ENCODE measurements at places on chromosomes 4 and X.

GRCh38 chrX:44162964-44163475, 180.5 kb downstream of the EFHC2 start:
- DNase-seq, result no peak

GRCh38 chr4:40375620-40376019, 40.5 kb downstream of the CHRNA9 start:
- no peak for DNase-seq

DNA sequence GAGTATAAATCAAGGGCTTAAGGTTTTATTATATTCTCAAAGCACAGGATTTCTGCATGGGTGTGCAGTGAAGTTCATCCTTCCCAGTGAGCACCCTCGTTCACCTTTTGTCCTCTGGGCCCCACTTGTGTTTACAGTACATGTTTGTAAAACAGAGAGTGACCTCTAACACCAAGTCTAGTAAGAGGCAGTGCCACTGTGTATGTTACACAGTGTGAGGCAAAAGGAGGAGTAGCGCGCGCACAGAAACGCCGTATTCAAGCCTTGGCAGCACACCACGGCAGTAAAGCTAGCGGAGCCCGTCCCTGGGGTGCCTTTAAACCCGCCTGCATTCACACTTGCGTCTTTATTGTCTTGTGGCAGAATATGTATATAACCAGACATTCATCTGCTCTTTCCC, 51.9 kb downstream of the CCNI start:
- no peak for DNase-seq

DNA sequence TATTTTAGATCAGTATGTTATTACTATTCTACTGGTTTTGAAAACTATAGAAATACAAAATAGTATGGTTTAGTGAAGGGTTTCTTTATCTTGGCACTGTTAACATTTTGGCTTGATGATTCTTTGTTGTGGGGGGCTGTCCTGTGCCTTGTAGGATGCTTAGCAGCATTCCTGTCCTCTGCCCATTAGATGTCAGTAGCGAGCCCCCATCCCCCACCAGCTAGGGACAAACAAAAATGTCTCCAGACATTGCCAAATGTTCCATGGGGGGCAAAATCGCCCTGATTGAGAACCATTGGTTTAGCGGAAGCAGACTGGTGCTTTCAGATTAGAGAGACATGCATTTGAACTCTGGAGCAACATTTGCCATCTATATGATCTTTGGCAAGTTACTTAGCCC, 23.3 kb downstream of the SPARCL1 start:
- peak; percentile 2 for DNase-seq

- DNase-seq, result no peak
These were observed 44.0 kb downstream of the ADRA2C start for GRCh38 chr4:3810111-3810680.

- DNase-seq, result no peak
These were observed 240.9 kb downstream of the AR start for GRCh38 chrX:67784712-67785111.

DNA sequence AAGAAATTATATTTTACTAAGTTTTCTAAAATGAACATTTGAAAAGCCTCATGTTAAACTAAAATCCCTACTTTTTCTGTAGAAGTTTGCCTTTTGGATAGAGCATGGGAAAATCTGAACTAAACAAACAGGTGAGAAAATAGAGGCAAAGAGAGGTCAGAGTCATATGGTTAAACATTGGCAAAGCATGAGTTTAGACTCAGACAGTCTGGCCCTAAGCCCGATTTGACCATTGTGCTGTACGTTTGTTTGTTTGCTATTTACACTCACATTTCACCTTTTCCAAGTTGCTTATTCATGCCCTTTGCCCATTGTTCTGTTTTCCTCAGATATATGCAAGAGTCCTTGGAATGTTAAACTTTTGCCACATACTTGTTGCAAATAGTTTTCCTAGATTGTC, 85.4 kb downstream of the TIGD2 start:
- no peak for DNase-seq

- no peak for DNase-seq
These were observed 66.6 kb downstream of the TRMT44 start for GRCh38 chr4:8507196-8507570.

GRCh38 chrX:13581554-13581953, 12.2 kb downstream of the EGFL6 start:
- no peak for DNase-seq

- no peak for DNase-seq
These were observed 54.1 kb downstream of the APBB2 start for GRCh38 chr4:41160012-41160789.

- no peak for DNase-seq
These were observed 9.7 kb upstream of the PDGFC start for GRCh38 chr4:156981262-156981769.

- DNase-seq, result no peak
These were observed 96.2 kb upstream of the KLHL13 start for GRCh38 chrX:118212817-118213183.

- DNase-seq, result no peak
These were observed 124.1 kb downstream of the AFAP1 start for GRCh38 chr4:7815562-7815961.

GRCh38 chr4:54574500-54574899, 83.3 kb upstream of the KIT start:
- no peak for DNase-seq

GRCh38 chrX:40267334-40268187, 169.8 kb upstream of the BCOR start:
- DNase-seq, result no peak

- DNase-seq, result no peak
These were observed 78.2 kb upstream of the PAQR3 start for GRCh38 chr4:79017481-79017880.

DNA sequence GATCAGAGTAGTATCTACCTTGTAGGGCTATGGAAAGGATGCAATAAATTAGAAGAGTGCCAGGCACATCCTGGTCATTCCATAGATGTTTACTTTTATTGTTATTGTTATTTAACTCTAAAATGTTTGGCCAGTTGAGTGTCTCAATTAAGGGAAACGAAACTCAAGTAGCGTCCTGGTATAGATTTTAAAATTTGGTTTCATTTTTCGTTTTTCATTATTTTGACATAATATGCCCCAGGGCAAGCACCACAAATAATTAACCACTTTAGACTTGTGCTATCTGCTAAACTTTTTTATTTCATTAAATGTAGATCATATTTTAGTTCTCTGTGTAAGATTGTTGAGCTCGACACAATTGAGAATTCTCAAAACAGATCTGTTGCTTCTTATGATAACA, 179.7 kb upstream of the PRPS2 start:
- DNase-seq, result no peak

GRCh38 chrX:48663241-48663640, 20.4 kb upstream of the WAS start:
- no peak for DNase-seq

DNA sequence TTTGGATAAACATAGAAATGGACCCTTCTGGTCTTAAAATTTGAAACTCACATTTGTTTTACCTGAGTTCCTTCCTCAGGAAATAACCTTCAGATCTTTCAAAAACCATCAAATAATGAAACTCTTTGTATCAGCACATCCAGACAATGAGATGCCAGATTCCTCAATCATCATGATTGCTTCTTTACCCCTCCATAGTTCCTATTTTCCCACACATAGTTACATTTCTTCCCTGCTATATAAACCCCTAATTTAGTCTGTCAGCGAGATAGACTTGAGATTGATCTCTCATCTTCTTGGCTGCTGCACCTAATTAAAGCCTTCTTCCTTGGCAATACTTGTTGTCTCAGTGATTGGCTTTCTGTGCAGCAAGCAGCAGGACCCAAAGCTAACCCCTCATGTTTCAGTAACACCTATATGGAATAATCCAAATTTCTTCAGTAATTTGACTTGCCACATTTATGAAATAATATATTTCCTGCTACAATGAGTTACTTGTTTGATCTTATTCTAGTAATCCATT, 83.9 kb upstream of the BANK1 start:
- no peak for DNase-seq

- DNase-seq, result no peak
These were observed 69.1 kb upstream of the FBXW7 start for GRCh38 chr4:152605031-152605430.

- peak; percentile 6 for DNase-seq
These were observed 113.7 kb downstream of the SOWAHB start for GRCh38 chr4:76784237-76784636.

DNA sequence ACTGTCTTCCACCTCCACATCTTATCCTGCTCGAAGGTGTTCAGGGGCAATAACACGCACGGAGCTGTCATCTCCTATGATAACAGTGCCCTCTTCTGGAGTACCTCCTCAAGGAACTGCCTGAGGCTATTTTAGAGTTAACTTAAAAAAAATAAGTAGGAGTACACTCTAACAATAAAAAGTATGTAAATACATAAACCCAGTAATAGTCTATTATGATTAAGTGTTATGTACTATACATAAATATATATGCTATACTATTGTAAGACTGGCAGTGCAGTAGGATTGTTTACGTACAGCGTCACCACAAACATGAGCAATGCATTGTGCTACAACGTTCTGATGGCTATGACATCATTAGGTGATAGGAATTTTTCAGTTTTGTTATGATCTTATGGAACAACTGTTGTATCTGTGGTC, 34.5 kb upstream of the TLR2 start:
- peak; percentile 56 for DNase-seq

GRCh38 chr4:45004326-45004725, 278.0 kb upstream of the GNPDA2 start:
- DNase-seq, result no peak

- DNase-seq, result no peak
These were observed 15.8 kb downstream of the ATXN3L start for GRCh38 chrX:13304052-13304451.

DNA sequence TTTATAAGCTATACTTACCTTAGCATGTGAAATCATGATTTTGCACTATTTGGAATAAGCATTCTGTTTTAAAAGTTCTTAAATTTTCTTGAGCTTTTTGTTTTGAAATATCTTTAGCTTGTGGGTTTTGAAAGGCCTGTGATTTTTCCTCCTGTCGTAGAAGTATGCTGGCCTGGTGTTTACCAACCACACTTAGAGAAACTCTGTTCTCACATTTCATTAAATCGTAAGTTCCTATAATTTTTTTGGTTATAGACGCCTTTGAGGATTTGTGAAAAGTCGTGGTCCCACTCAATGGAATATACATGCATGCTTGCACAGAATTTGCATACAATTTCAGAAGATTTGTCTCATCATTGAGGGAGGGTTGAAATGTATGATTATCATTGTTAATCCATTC, 63.6 kb downstream of the PDLIM5 start:
- no peak for DNase-seq

DNA sequence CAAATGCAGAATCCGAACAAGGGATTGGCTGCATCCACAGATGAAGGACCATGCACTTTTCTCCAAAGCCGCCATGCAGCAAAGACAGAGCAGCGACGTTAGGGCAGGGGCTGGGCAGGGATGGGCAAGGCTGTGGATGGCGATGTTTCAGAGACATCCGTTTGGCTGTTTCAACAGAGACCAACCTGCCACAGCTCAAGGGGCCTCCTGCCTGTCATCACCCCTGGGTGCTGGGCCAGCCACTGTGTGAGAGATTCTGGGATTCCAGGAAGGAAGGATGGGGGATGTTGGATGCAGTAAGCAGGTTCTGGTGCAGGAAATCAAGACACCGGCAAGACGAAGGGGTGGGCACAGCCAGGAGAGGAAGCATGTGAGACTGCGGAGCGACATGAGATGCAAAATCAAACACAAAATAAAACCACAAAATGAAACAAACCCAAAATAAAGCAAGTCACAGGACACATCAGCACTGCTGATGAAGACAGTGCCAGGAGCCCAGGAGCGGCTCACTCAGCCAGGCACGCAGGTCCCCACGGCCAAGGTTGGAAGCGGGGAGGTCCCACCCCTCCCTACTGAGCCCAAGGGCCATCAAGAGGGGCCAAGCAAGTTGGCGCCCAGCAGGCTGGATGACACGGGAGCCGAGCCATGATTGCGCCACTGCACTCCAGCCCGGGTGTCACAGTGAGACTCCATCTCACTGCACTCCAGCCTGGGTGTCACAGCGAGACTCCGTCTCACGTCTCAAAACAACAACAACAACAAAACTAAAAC, 68.1 kb downstream of the FAM53A start:
- DNase-seq, result no peak

DNA sequence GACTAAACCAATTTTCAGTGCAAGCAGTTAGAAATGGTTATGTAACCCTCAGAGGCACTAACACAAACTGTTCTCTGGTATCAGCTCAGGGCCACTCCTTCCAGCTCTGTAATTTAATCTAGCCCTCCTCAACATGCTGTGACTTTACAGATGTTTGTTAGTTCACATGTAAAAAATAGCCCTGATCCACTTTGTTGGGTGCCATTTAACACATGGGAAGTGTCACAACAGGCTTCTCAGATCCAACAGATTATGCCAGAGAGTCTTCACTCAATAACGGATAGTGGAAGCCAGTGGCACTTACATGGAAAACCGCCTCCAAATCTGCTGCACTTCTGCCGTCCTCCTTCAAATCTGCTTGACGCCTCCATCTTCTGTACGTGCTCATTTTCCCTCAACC, 51.6 kb downstream of the ATP8A1 start:
- DNase-seq, result no peak

DNA sequence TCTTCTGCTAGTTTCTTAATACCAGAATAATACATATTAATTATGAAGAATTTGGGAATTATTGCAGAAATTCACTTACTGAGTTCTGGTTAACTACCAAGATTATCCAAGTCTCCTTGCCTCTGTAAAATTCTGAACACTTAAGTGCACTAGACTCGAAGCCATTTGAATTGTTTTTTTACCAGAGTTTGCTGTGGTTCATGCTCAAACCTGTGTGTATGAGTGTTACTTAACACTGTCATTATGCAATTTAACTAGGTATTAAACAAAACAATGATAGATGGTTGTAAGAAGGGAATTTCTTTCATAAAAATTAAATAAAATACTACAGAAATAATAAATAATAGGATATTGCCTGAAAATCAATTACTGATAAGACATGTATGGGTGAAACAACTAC, 145.6 kb upstream of the FAT4 start:
- DNase-seq, result no peak

GRCh38 chr4:6806924-6807626, 24.5 kb downstream of the KIAA0232 start:
- no peak for DNase-seq

GRCh38 chrX:115503099-115503498, 57.9 kb upstream of the PLS3 start:
- no peak for DNase-seq

- DNase-seq, result peak; percentile 12
These were observed 15.4 kb downstream of the ELOVL6 start for GRCh38 chr4:110183058-110183457.

- DNase-seq, result peak; percentile 72
These were observed 797 bp downstream of the PKD2 start for GRCh38 chr4:88008122-88008742.

- no peak for DNase-seq
These were observed 600 bp downstream of the RADX start for GRCh38 chrX:106612393-106612763.

GRCh38 chrX:26558719-26559386, 342.9 kb downstream of the MAGEB5 start:
- DNase-seq, result no peak

DNA sequence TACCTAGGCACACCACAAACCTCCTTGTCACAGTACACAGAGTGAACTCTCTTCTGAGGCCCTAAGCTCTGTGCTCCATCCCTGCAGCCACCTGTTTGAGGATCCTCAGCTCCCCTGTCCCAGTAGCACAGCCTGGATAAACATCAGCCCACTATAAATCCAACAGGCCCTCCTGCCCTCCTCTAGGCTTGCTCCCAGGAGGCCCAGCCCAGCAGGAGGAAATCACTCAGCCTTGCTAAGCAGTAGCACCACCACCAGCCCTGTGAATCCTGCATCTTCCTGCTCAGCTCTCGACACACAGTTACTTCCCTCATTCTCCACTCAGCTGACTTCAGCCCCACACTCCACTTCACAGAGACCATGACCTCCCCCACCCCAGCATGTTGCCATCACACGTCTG, 273.9 kb downstream of the BCOR start:
- DNase-seq, result no peak
